ENCODE measurements at places on chromosomes 4 and X.

- DNase-seq = no peak
Observed at GRCh38 chrX:48934581-48935300, 15.9 kb upstream of the PIM2 start.

- no peak for DNase-seq
Observed at GRCh38 chrX:147738265-147738664, 173.5 kb upstream of the FMR1 start.

DNA sequence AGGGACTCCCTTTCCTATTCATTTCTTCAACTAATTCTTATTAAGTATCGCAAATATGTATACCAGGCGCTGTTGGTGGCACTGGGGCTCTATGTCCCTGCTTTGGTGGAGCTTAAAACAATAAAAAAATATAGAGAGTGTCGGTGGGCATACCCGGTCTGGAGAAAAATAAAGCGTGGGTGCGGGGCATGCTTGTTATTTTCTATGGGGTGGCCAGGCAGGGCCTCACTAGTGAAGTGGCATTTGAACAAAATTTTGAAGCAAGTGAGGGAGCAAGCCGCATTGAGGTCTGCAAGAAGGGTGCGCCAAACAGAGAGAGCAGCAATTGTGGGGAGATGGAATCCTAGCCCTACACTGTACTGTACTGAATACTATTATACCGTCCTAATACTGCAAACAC, 565 bp upstream of the IDS start:
- no peak for DNase-seq

DNA sequence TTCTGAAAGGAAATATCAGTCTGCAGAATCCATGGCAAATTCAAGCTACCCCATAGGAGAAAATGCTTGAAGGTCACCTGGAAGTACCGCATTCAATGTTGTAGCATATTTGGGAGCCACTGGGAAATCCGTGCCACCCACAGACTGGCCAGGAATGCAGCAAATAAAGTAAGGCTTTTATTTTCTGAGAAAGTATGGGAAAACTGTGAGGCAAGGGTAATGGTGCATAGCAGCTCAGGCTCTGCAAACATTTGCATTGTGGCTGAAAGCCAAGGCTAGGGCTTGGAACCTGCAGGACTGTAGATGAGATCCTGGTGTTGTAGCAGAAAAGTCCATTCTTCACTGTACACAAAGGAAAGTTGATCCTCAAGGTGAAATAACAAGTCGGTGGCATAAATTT, 450.9 kb upstream of the NR3C2 start:
- DNase-seq = no peak

GRCh38 chrX:80573275-80573674, 153.0 kb downstream of the TENT5D start:
- DNase-seq = no peak

GRCh38 chrX:16733013-16733412, 13.6 kb downstream of the SYAP1 start:
- DNase-seq = no peak

GRCh38 chr4:76339364-76339763, 32.8 kb downstream of the STBD1 start:
- peak; percentile 11 for DNase-seq

DNA sequence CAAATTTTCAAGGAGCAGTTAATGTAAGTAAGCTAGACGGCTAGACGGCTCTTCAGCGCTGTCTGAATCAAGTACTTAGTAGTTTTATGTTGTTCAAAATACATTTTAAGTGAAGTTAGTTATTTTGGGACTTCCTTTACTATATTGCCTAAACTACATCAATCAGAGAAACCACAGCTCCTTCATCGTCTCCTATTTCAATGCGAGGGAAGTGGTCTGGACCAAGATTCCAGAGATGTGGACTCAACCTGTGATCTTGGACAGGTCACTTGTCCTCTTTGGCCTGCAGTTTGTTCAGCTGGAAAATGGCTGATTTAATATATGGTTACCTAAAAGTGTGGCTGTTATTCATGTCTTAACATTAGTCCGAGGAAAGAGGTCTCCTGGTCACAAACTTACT, 10.6 kb downstream of the ING2 start:
- DNase-seq = no peak

- no peak for DNase-seq
Observed at GRCh38 chrX:114519524-114519923, 64.4 kb upstream of the HTR2C start.

GRCh38 chrX:23766650-23767551, 16.1 kb upstream of the SAT1 start:
- DNase-seq = no peak

- peak; percentile 53 for DNase-seq
Observed at GRCh38 chr4:58138786-58139668, 1028.8 kb upstream of the IGFBP7 start.

DNA sequence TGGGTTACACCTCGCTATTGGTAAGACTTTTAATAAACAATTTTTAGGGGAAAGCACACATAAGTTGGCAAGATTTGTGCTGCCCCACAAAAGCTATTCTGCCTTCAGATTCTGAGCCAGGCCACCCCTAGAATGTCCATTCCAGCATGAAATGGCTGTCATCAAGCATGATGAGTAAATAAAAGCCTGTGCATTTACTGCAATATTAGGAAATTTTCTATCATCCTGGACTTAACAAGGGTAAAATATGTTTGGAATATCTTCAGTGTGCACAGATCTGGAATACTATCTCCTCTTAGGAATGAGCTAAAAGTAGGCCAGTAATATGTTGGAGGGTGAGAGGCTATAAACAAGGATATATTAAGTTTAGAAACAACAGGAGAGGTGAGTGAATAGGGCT, 510.9 kb downstream of the ANKRD50 start:
- no peak for DNase-seq

GRCh38 chr4:81351654-81352445, 119.9 kb downstream of the RASGEF1B start:
- DNase-seq = peak; percentile 66

DNA sequence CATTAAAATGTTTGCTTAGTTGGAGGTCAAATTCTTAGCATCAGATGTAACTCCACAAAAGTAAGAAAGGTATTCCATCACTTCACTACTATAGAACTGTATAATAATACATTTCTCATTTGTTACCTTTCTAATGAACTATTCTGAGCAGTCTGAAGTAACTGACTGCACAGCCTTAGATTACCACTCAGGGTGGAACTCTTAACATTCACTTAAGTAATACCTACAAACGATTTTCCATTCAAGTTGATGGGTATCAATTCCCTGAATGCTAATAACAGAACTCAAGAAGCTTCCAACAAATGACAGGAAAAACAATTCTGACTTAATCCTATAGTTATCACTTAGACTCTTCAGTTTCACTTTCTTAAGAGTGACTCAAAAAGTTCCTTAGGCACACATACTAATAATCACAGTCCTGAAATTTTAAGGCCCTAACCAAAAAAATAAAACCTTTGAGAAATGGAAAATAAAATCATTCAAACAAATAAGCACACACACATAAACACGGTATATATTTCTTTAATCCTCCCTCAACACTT, 20.9 kb downstream of the HNRNPD start:
- no peak for DNase-seq

GRCh38 chrX:100980608-100981497, 11.3 kb downstream of the ARL13A start:
- no peak for DNase-seq

- DNase-seq = peak; percentile 69
Observed at GRCh38 chr4:23881052-23881501, 8.8 kb downstream of the PPARGC1A start.

DNA sequence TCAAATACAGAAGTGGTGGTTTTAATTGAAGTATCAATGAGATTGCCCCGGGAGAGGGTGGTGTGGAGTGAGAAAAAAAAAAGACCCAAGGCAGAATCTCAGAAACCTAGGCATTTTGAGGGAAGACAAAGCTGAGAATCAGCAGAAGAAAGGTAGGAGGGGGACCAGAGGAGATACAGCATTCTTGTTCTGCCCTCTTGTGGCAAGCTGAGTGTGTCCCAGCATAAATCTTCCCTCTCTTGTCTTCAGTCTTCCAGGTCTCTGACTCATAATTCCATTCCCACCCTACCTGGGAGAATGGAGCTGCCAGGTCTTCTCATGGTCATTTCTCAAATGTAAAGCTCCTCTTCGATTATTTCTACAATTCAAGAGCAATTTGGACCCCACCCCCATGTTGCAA, 32.7 kb upstream of the MAGED1 start:
- DNase-seq = peak; percentile 49

DNA sequence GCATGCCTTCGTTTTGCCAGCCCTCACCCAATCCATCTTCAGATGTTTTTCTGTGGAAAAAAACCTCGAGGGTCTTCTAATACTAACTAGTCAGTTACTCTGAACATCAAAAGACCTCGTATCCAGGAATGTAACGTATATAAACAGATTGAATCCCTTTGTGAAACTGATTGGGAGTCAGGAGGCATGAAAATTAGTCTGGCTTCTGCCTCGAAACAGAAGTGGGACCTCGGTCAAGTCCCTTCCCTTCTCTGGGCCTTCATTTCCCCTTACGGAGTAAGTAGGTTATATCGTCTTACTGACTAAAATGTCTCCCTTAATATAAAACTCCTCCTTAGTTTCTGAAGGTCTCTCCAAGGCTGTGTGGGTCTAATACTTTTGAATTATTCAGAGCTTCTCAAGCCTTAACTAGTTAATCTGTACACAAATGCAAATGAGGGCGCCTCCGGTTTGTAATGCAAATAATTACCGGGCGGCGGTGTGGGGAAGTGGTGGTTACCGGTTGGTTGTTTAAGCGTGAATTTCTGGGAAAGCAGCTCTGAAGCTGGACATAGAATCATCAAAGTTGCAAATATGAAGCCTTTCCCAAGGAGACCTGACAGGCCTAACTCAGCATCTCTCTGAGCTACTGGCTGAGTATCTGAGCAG, 11.4 kb upstream of the NKRF start:
- DNase-seq = no peak

DNA sequence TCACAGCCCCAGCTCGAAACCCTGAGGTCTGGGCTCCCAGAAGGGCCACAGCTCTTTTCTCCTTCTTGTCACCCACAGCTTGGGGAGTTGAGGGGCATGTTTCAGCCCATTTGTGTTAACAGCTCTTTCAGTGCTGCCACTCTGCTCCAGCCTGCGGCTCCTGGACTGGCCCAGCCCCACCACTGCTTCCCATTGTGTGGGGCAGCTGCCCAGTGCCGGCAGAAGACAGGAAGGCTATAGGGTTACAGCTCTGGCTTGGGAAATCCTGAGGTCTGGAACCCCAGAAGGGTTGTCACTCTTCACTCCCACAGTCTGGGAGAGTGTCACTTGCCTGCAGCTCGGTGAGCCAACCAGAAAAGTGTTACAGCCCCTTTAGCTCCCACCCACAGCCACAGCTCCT, 7.0 kb upstream of the HNRNPD start:
- DNase-seq = no peak

GRCh38 chr4:38565271-38566199, 98.5 kb upstream of the KLF3 start:
- DNase-seq = peak; percentile 47

DNA sequence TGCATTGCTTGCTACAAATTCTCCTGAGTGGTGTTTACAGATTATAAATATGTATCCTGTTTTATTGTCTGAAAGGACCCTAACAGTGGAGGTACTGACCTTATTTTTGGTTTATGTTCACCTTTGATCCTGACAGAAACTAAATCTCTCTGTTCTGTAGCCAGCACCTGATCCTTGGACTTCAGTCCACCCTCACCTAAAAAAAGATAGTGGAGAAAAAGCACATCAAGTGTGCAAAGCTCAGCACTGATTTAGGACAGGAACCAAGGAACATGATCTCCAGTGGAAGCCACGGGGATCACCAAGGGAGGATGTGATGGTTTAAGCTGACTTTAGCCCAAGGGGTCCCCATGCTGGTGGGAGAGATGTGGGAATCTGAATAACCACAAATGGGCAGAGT, 22.3 kb upstream of the C4orf54 start:
- no peak for DNase-seq

DNA sequence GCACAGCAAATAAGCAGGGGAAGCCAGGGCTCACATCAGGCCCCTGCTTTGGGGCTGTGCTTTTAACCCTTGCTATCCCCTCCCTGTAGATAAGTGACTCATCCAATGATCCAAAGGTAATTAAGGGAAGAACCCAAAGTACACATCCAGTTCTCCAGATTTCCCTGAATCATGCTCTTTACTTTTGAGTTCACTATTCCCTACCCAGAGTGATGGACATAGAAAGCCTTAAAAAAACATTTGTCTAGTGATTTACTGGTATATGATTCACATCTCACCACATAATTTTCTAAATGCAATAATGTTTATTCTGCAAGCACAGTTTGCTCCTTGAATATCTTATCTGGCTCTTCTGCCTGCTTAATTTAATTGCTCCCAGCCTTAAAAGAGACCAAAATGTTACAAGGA, 136.2 kb downstream of the PPP3CA start:
- DNase-seq = peak; percentile 80

GRCh38 chr4:102299354-102300107, 45.8 kb downstream of the SLC39A8 start:
- peak; percentile 57 for DNase-seq

GRCh38 chrX:24767557-24767956, 73.8 kb downstream of the POLA1 start:
- DNase-seq = no peak

DNA sequence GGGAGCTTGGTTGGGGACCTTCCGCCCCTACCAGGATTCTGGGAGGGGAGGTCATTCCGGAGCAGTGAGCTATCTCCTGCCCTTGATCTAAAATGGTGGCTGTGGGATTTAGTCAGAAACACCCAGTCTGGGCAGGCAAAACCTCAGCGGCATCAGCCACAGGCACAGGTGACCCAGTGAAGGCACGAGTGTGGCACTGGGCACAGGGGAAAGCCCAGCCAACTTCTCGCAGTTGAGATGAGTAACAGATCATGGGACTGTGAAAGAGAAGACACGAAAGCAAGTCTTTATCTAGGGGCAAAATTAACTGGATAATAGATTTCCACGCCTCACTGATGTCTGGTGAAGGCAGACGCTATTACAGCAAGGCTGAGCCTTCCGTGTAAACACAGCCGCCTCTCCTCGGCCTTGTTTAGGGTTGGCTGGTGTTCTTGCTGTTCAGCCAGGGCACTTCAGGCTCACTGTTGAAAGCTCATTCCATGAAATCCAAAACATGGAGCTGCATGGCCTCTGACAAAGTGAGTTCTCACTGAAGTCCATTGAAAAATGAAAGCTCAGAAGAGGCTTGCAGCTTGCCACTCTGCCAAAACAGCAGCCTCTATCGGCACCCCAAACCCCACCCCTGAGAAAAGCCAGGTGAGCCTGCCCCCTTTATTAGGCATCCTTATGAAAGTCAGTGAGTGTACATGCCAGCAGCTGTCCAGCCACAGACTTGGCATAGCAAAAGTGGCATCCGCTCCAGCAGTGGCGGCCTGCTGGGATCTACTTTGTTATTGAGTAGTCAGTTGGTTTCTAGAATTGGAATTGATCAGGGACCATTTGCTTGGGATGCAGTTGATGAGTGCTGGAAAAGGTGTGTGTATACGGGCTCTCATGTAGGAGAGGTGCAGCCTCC, 102.3 kb upstream of the MTM1 start:
- DNase-seq = no peak

Measured in NCI-H69 (cell line).